A549 (cell line): ENCODE measurements at places on chromosomes 12 and 14.

DNA sequence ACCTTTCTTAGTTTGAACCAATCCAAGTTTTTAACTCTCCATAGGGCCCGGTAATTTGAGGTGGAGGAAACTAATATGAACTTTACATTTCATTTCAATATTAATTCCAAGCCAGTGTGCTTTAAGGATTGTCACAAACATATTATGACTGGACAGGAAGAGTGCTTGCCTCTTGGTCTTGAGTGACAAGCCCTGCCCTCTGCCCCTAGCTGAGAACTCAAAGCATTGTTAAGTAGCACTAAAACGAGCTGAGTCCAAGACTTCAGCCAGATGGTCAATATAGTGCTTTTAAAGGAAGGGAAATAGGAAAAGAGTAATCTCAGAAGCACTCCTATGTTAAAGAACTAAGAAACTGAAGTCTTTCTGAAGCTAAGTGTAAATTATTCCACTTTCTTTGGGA lies 17.1 kb downstream of the TRMT5 start:
- DNase-seq: no peak

DNA sequence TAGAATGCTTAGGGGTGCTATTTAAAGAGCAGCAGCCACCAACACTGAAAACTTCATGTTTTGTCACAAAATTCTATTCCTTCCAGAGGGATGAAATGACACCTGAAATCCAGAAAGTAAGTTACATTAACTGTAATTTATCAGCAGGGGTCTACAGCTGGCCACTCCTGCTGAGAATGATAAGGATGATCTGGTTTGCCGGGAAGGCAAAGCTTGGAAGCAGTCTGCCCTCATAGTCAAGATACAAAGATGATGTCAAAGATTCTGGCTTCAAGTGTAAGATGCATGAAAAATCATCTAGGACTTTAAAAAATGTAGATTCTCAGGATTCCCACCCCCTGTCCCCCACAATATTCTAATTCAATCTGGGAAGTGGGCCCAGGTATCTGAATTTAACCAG lies 58.4 kb downstream of the DCAF5 start:
- no peak for DNase-seq

DNA sequence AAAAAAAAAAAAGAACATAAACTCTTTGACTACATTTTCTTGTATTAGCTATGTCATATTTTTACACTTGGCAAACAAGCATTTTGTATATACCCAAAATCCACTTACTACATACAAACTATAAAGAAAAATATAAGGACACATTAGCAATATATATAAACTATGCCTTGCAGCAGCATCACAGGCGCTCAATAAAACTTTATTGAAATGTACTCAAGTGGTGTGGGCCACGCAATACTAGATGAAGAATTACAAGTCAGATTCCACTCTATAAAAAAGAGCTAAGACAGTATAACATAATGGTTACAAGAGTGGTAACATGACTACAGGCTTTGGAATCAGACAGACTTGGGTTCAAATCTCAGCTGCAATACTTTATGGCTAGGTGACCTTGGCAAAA lies 3.1 kb upstream of the AP4S1 start:
- DNase-seq: no peak

DNA sequence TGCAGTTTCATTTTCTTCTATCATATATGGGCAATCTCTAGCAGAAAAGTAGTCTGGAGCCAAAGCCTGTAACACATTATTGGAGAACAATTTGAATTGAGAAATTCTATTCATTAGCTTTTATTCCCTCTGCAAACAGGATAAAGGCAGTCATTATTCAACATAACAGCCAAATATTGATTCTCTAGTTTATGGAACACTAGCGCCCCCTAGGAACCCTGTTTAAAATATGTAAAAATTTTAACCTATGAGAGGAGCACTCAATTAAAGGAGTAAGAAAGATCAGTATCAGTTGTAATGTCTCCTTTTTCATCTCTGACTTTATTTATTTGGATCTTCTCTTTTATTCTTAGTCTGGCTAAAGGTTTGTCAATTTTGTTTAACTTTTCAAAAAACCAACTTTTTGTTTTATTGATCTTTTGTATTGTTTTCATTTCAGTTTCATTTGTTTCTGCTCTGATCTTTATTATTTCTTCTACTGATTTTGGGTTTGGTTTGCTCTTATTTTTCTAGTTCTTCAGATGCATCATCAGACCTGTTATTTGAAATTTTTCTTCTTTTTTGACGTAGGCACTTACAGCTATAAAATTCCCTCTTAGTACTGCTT lies 4.8 kb upstream of the LMNTD1 start:
- peak; percentile 48 for DNase-seq

DNA sequence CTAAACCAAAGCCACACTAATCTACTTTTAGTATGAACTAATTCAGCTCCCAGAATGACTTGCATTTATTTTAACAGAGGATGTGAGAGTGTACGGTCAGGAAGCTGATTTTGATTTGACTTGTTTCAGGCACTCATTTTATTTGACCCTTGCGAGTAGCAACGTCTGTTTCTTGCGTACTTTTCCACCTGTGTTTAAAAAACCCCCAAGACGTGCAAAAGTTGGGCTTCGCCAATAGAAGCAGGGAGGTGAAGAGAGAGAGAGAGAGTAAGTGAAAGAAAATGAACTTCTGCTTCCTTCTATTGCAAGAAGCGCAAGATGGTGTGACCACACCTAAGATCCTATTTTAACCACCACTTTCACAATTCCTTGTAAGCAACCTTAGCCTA lies 6.7 kb upstream of the SLC15A4 start:
- DNase-seq: no peak

DNA sequence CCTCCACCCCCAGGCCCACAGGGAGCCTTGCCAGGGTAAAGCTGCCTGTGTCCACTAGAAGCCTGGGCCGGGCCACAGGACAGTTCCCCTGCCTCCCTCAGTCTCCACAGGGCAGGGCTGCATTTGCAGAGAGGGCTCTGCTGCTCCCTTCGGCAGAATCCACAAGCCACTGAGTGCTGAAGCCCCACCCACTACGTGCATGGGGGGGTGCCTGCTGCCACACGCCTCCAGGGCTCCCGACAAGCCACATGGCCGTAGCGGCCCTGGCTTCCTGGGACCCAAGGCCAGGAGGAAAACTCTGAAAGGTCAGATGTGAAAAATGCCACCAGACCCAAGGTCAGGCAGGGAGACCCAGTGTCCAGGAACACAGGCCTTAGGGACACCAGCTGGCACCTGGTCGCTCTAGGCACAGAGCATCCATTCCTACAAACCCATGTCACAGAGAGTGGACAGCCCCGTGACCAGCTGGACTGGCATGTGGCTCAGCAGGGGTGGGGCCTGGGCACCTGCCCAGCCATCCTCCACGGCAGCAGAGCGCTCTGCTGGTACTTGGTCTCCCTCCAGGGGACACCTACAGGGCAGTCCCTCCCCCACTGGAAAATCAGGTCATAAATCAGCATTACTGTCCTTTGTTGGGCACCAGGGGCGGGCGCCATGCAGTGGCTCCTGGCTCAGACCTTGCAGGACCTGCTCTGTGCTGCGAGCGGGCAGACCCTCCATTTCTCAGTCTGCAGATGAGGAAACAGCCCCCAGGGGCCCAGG lies 42.9 kb downstream of the CCDC85C start:
- no peak for DNase-seq

DNA sequence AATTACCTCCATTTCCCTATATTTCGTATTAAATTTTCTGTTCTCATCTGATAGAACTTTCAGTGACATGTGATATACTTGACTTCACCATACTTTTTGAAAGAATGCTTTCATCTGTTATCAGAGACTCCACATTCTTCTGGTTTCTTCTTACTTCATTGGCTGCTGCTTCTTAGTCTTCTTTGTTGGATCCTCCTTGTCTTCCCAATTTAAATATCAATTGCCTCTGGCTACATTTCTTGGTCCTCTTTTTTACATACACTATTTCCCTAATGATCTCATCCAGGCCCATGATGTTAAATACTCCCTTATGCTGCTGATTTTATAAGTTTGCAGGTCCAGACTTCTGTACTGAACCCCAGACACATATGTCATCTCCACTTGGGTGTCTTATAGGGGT lies 22.0 kb downstream of the OR5AU1 start:
- no peak for DNase-seq

GRCh38 chr12:91542067-91542466 lies 359.4 kb upstream of the DCN start:
- no peak for DNase-seq

GRCh38 chr12:26252946-26253345 lies 57.6 kb downstream of the SSPN start:
- no peak for DNase-seq

DNA sequence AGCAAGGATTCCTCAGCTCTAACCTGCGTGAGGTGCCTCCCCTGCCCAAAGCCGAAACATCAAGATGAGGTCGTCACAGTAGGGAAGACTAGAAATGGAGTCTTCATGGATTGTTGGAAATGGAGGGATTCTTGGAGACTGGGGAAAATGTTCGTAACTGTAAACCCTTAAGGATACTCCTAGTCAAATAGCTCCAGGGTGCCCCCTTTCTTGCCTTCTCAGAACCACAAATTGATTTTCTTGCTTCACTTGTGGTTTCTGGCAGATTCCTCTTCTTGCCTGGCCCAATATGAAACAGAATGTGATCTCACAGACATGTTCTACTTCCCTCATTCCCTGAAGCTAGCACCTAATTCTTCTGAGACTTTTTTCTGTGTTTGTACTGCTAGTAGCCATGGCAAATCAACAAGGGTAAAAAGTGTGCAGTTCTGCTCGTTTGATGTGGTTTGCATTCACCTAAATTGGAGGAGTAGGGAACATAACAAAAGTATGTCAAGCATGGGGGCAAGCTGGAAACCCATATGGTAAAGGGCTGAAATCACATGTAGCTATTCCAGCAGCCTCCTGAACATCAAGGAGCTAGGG lies 332.0 kb downstream of the PAWR start:
- DNase-seq: no peak

- no peak for DNase-seq
Measured at GRCh38 chr12:53201177-53201541, 5.9 kb downstream of the ITGB7 start.

DNA sequence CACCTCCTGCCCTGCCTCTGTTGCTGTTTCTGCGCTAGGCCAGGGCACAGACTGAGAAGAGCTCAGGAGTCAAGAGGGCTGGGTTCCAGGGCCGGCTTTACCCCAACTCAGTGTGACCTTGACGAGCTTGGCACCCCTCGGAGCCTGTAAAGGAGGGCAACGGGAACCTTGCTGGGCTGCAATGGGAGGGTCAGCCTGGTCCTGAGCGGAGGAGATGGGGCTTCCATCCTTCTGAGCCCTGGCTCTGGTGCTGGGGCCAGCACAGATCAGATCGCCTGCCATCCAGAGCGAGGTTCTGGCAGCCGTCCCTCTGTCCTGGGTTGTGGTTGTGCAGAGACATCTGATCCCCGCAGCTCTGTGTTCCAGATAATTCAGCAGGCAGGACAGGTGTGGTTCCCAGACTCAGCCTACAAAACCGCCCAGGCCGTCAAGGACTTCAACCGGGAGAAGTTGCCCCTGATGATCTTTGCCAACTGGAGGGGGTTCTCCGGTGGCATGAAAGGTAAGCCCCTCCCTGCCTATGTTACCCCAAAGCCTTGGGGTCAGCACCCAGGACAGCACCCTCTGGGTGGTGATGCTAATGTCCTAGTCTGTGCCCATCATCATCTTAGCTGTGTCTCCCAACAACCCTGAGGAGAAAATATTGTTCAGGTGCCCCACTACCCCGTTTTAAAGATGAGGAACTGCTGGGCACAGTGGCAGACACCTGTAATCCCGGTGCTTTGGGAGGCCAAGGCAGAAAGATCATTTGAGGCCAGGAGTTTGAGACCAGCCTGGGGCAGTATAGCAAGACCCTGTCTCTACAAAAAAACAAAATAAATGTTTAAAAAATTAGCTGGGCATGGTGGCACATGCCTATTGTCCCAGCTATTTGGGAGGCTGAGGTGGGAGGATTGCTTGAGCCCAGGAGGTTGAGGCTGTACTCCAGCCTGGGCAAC lies 50.2 kb downstream of the FOXN4 start:
- no peak for DNase-seq

DNA sequence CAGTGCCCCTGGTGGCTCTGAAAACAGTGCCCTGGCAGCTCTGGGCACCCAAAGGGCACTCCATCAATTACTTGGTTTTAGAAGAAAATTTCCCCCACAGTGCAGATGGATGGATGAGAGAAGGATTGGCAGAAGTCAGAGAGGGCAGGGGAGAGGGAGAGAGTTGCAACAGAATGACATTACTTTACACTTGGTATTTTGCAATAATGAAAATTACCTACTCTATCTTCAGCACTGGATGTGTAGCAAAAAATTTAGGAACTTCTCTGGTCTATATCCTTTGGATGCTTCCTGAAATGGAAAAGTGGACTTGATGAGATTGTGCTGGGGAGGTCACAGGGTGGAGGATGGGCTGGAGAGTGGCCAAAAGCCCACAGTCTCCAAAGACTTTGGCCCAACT lies 193.2 kb downstream of the CHST11 start:
- no peak for DNase-seq

GRCh38 chr12:94566345-94566744 lies 84.0 kb downstream of the TMCC3 start:
- DNase-seq: no peak

DNA sequence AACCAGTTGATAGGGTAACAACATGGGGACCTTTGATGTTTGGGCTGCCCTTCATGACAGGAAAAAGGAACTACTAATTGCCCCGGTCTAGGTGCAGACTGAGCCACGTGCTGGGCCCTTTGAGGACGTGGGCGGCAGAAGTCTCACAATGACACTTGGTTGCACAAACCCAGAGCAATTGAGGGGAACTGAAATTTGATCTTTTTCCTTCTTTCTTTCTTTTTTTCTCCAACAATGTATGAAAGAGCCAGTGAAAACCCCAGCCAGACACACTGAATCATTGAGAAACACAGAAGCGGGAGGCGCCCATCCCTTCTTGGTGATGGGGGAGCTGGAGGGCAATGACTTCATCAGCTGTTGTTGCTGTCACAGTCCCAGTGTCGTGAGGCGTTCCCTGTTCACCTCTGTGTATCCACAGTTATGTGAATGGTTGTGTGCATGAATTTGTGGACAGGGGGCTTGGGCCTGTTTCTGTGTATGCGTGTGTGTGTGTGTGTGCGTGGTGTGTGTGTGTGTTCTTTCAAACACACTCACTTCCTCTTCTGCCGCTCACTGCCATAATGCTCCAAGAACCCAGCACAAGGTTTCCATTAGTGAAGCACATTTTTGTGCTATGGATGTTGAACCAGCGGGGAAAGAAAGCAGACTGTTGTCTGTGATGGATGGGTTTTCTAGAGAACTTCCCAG lies 137.5 kb upstream of the CCND2 start:
- DNase-seq: no peak

GRCh38 chr12:88313554-88313953 lies 171.4 kb downstream of the TMTC3 start:
- no peak for DNase-seq

GRCh38 chr12:23335593-23335992 lies 613.9 kb downstream of the SOX5 start:
- DNase-seq: no peak
